ENCODE measurements at places on chromosomes 2 and 18. TPM values are rescaled to one million over a fixed set of nuclear protein-coding genes. Genes with fewer than 3 reads are reported as not detected.

DNA sequence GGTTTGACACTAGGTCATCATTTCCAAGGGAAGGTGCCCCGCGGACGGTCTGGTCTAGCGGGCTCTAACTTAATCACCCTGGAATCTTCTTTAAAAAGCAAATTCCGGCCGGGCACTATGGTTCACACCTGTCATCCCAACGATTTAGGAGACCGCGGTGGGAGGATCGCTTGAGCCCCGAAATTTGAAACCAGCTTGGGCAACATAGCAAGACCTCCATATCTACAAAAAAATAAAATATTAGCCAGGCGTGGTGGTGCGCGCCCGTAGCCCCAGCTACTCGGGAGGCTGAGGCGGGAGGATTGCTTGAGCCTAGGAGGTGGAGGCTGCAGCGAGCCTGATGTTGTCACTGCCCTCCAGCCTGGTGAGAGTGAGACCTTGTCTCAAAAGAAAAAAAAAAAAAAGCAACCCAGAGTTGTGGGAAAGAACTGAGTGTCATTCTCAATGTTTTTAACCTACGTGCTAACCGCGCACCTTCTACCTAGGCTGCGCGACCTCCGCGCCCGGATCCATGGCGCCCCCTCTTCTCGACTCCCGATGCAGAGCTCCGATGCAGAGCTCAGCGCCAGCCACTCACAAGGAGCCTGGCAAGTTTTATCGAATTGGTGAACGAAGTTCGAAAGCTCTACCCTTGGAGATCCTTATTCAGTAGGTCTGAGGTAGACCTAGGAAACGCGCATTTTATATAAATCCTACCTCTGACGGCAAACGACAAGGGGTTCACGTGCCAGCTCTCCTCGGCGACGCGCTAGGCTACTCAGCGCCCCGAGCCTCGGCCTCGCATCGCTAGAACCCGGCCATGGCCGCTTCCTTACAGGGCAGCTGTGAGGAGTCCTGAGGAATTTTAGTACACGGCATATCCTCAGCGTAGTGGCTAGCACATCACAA, 888 bp upstream of the TWSG1 start:
- peak; percentile 15 for DNase-seq

GRCh38 chr2:195663007-195663406, 6.0 kb downstream of the SLC39A10 start:
- no peak for DNase-seq

GRCh38 chr2:144703852-144704708, 184.2 kb upstream of the ZEB2 start:
- DNase-seq: peak; percentile 15

DNA sequence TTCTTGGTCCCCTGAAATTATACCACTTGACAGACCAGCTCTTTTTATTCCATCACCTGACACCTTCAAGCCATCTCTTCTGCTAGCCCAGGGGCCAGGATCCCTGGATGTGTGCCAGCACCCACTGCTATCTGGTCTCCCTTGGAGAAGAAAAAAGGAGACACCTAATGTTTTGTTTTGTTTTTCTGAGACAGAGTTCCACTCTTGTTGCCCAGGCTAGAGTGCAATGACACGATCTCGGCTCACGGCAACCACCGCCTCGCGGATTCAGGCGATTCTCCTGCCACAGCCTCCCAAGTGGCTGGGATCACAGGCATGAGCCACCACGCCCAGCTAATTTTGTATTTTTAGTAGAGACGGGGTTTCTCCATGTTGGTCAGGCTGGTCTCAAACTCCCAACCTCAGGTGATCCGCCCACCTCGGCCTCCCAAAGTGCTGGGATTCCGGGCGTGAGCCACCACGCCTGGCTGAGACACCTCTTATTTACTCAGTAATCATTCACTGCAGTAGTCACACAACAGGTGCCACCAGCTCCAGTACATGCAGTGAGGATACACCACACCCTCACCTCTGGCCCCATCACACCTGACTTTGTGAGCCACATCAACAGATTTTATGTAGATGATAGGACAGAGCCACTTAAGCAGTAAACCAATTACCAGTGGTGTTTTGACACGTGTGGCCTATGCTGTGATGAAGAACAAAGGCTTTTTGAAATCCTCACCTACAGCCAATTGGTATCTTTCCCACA, 42.8 kb upstream of the PCBP1 start:
- DNase-seq: no peak

GRCh38 chr18:57846258-57846657, 43.1 kb upstream of the ATP8B1 start:
- DNase-seq: no peak

Gene ATG9A
- 21.5 TPM for total RNA-seq

DNA sequence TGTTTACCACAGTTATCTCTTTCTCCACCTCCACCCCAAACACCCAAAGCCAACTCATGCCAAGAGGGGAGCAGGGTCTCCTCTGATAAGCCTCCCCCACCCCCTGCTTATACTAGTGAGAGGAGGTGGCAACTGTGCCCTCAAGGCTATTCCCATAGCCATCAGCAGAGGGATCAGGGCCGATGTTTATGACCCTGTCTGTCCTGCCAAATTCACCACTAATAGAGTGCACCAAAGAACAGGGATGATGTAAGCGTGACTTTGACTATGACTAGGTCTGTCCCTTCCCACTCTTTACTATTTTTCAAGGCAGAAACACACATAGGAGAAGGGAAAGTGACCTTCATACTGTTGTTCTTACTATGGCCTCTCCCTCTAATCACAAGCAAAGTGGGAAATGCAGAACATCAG, 74.6 kb downstream of the CLHC1 start:
- DNase-seq: no peak

- no peak for DNase-seq
Measured at GRCh38 chr2:176242276-176242675, 27.0 kb upstream of the MTX2 start.

GRCh38 chr2:55511508-55512124, 7.9 kb upstream of the CFAP36 start:
- no peak for DNase-seq

Gene CFC1
- not detected for total RNA-seq

Gene UGT1A8
- not detected for total RNA-seq

DNA sequence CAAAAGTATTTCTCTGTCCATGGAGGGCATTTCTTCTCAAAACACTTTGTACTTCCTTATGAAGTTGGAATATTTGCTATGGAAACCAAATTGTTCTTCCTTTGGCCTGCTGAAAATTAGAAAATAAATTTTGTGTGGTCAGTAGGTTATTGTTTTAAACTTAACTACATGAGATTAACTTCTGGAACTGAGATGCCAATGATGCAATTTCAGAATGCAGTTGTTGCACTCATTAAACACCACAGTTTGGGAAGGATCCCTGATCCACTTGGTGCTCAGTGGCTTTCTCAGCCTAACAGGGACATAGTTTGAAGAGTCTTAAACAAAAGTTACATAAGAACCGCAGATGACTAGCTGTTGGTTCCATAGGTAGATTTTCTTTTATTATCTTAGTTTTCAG, 23.3 kb upstream of the IL1R1 start:
- no peak for DNase-seq

DNA sequence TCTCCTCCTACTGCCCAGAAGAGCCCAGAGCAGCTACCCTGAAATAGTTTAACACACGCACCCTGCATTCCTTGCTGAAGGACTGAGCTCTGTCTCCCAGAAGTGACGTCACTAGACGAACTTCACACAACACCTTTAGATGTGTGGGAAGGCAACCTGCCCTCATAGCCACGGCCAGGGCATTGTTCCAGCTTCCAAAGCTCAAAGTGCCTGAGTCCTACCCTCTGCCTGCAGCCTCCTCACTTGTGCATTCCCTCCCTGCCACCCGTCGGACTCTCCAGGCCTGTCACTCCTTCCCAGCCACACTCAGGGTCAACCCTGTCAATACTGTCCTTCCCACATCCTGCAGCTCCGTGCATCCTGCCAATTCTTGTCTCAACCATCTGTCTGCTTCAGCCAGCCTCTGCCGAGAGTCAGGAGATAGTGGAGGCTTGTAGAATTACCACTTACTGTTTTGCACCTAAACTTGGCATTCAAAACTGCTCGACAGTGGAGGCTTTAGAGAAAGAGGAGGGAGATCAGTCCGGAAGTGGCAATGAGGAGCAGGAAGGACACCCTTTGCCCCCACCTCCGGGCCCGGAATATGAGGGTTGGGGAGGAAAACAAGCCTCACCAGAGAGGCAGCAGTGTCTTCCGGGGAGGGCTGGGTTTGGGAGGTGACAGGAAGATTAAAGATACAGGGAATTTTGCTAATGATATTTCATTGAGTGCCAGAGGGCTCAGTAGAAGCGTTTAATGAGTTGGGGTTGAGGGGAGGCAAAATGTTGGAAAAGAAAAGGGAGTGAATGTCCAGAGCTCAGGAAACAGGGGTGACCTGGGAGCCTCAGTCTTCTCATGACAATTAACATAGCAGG, 72.3 kb upstream of the ATG16L1 start:
- no peak for DNase-seq

Gene OR6B2
- not detected for total RNA-seq

- no peak for DNase-seq
Measured at GRCh38 chr2:219661197-219661954, 33.9 kb downstream of the SLC4A3 start.

Gene ZEB2
- 133 TPM for total RNA-seq

Gene GALNT14
- total RNA-seq: not detected

DNA sequence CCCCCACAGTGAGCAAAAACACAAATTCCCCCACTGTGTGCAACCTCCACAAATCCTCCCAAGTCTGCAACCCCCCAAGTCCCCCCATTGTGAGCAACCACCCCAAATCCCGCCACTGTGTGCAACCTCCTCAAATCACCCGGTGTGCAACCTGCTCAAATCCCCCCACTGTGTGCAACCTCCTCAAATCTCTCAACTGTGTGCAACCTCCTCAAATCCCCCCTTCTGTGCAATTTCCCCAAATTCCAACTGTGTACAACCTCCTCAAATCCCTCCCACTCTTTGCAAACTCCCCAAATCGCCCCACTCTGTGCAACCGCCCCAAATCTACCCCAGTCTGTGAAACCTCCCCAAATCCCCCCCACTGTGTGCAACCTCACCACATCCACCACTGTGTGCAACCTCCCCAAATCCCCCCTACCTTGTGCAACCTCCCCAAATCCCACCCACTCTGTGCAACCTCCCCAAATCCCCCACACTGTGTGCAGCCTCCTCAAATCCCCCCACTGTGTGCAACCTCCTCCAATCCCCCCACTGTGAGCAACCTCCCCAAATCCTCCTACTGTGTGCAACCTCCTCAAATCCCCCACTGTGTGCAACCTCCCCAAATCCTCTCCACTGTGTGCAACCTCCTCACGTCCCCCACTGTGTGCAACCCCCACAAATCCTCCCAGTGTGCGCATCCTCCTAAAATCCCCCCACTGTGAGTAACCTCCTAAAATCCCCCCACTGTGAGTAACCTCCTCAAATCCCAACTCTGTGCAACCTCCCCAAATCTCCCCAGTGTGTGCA, 115.2 kb downstream of the TPO start:
- no peak for DNase-seq

DNA sequence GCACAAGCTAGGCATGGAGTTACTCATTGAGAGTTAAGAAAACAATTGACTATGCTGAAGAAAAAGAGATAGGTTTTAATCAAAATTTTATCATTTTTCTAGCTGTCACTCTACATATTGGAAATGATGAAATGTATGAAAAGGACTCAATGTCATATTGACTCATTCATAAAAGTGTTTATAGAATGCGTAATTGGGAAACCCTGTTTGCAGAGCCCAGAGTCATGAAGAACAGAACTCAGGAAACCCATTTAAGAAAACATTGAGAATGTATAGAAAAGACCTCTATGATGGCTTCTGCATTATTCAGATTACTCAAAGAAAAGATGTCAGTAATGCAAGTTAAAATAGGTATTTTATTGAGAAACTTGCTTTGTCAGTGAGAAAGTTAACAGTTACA, 36.4 kb downstream of the SCRN3 start:
- no peak for DNase-seq

DNA sequence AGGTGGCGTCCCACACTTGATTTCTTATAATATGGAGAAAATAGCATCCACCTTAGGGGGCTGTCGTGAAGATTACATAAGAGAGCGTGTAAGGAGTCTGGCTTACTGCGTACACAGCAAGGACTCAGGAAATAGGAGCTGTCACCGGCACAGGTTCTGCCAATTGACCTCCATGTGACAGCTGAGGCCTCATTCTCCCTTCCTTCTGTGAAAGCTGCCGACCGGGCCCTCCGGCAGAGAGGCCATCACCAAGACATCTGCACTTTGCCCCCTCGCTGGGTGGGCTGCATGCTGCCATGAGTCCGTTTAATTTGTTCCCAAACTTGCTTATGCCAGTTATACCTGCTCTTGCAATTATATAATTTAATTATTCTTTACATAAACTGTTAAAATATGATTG, 27.7 kb downstream of the HS1BP3 start:
- DNase-seq: no peak

DNA sequence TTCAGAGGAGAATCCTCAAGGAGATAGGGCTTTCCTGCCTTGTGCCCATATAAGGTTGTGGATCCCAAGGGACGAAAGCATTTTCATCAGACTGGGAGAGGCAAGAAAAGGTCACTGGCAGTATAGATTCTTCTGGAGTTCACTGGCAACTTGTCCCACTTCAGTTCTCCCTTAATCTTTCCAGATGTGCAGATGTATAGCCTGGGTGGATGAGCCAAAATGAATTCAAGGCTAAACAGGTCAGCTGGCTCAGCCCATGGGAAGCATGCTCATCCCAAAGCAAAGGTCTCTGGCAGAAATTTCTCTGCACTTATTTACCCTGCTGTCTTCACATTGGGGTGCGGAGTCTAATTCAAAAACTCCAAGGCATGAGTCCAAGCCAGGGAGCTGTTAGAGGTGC, 148.9 kb upstream of the TNP1 start:
- no peak for DNase-seq

DNA sequence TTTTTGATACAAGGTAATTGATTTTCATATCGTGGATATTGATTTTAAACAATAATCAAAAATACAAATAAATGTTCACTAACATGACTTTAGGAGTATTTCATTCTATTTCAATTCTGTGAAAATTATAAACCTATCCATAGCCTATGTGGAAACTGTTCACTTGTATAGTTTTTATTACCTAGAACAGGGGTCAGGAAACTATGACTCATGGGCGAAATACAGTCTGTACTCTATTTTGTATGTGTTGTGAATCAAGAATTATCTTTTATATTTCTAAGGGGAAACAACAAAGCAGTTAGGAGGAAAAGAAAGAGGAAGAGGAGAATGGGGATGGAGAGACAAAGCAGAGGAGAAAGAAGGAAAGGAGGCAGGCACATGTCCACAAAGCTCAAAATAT, 181.7 kb upstream of the VRK2 start:
- no peak for DNase-seq

- no peak for DNase-seq
Measured at GRCh38 chr2:15997728-15998280, 57.5 kb downstream of the MYCN start.

All from uterus (tissue), 4 donors.